ENCODE measurements at places on chromosomes 3 and 15.

GRCh38 chr15:38069511-38070011, 135.1 kb downstream of the TMCO5A start:
- peak; percentile 92 for DNase-seq

DNA sequence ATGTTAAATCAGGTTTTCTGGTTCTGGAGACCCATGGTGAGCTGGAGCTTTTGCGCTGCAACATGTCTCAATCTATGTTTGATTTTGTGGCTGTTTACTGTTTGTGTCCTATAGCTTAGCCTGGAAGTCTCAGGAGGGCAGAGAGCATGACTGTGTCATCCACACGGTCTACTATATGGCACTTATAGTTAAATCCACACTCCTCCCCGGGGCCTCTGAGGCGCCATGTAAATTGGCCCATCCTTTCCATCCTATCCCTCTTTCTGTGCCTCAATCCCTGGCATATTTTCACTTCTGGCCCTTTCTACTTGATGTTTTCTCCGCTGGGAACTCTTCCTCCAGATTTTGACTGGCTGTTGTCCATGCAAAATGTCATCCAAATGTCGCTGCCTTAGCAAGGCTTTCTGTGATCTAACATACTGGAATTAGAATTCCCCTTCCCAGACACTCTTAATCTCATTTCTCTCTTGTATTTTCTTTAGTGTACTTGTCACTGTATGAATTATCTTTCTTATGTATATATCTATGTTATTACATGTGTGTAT, 560.8 kb upstream of the RGMA start:
- no peak for DNase-seq

DNA sequence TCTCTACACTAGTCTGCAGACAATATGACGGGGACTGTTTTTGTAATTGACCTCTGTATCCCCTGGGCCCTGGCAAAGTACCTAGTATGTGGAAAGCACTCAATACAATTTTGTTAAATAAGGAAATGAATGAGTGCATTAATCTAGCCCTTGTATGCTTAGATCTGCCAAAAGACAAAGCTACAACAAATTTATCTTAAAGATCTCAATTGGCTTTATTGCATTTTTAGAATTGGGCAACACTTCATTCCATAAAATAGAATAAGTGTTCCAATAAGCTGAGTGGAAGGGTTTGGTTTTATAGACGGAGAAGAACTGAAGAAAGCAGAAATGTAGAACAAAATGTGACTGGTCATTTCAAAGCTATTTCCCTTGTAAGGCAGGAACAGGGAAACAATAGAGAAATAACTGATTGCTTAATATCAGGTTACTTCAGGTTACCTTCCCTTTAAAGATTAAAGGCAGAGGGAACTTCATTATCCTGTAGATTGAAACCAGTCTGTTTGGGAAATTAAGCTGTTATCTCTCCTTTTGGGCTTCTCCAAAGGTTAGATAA, 108.3 kb upstream of the MME start:
- DNase-seq: peak; percentile 64

DNA sequence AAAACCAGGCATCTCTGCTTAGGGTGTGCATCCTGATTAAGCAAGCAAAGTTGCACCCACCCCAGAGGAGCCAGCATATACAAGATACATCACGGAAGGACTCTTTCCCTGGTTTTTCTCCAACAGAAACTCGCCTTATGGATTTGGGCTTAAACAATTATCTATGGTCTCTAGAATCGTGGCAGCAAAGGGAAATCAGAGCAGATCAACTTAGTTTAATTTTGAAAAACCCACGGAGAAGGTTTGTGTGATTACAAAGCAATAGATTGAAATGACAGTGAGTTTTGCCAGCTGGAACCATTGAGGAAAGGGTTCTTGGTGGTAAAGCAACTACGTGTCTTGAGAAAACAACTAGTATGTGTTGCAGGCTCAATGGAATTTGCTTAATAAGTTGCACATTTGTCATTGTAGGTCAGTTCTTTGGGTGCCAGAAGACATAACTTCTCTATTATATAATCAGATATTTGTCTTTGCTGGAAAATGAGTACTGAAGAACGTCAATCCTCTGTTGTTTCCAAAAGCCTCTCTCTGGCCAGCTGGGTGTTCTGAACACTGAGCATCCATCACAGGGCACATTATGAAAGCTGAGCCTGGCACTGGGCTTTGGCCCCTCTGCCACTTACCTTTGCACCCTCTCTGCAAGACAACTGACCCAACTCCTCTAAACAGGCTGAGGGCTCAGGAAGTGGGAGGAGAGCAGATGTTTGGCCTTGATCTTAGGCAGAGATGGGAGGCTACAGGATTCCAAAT, 75.7 kb upstream of the FBN1 start:
- DNase-seq: no peak

GRCh38 chr15:91055548-91056331, 33.3 kb upstream of the VPS33B start:
- DNase-seq: peak; percentile 83

- no peak for DNase-seq
Observed at GRCh38 chr15:40911141-40911540, 16.9 kb downstream of the VPS18 start.

GRCh38 chr3:134009345-134010000, 20.3 kb downstream of the SLCO2A1 start:
- DNase-seq: peak; percentile 57

GRCh38 chr3:187744169-187745151, 808 bp downstream of the BCL6 start:
- peak; percentile 42 for DNase-seq

DNA sequence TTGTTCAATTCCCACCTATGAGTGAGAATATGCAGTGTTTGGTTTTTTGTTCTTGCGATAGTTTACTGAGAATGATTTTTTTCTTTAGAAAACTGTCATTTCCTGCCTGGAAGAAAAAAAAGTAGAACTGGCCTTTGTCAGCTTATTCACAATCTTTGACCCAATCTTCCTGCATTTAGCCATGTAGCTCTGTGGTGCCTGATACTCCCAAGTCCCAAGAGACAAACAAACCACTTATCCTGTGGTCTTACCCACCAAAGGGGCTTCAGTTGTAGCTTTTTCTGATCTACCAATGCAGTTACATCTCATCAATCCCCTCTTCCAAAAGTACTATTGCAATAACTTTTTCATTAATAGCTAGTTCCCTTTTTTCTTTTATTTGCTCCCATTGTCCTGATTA, 444.6 kb downstream of the GRM7 start:
- no peak for DNase-seq

DNA sequence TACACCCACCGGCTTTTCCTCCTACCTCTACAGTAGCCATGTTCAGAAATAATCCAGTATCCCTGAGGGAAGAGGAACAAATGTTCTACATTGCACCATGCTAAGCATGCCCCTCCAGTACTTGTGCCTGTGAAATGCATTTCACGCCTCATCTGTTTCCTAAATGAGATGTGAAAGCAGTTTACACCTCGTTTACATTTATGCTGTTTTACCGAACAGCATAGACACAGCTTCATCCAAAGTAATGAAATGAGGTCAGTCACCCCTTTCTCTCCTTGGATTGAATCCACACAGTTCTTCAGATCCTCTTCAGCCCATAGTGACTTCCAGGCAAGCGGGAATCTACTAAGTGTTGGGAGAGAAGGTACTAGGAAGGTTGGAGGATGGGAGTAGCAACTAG, 514.3 kb downstream of the PDCD6IP start:
- no peak for DNase-seq

DNA sequence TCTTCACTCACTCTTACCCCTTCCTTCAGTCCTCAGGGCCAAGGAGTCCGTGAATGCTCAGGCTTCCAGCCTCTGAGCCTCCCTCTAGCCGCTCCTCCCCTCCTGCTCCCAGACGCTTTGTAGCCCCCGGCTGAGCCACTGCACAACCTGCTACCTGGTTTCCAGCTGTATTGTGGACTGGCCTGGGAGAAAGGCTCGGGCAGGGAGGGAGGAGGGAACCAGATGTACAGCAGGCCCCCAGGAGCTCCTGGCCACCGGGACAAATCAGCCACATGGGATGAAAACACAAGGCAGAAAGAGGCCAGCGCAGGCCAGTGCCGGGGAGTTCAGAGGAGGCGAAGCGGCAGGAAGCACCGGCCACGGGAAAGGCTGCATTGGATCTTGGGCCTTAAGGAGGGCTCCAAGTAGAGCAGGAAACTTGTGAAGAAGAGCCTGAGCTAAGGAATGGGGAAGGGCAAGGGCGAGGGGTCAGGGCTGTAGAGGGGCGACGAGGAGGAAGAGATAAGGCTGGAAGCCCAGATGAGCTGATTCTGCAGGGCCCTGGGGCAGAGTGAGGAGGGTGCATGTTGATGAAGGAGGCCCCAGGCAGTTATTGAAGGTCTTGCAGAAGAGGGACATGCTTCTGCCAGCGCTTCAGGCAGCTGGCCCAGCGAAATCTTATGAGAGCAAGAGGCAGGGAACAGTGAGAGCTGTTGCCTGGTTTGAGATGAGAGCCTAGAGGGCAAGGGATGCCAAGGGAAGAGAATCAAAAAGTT, 14.3 kb downstream of the CPN2 start:
- DNase-seq: no peak

DNA sequence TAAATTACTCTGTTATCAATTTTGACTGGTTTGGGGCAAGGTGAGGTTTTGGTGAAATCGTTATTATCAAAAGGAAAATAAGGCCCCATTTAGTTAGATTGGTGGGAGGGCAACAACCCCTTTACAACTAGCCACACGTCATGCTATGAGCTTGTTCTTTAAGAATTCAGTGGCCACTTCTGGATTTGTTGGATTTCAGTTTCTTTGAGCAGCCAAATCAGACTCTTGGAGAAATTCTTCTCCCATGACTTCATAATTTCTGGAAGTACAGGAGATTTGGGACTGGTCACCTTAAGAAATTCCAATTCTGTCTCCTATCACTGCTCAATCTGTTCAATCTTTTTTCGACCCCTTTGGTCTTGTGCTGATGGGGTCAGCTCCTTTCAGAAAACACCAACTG, 14.8 kb upstream of the WNT5A start:
- DNase-seq: no peak

GRCh38 chr15:80635953-80636352, 59.2 kb upstream of the ABHD17C start:
- DNase-seq: no peak

GRCh38 chr15:63540449-63540848, 36.1 kb downstream of the USP3 start:
- DNase-seq: no peak

- DNase-seq: no peak
Observed at GRCh38 chr3:150913133-150913922, 8.1 kb upstream of the MINDY4B start.

DNA sequence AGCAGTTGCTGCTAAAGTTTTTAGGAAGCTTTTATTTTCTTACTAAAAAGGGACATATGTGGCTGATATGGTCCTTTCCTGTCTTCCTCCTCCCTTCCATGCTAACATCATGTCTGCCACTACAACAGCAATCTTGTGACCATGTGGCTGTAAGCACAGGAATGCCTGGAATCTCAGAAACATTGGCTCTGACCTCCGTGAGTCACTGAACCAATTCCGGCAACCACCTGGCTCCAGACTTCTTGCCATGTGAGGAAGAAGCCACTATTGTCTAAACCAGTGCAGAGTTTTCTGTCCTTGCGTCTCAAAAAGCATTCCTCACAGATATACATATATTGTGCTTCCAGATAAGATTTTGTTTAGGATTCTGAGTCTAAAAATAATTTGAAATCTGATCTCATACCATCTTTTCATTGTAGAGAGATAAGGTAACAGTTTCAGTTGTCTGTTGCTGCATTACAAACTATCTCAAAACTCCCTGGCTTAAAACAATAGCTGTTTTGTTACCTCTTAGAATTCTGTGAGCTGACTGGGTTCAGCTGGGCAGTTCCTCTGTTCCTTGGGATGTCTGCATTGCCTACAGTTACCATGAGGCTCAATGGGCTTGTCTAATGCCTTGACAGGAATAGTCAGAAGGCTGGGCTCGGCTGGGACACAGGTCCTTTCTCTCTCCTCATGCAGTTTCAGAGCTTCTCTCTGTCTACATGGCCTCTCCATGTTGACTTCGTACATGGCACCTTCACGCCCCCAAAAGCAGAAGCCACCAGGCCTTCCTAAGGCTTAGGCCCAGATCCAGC, 77.3 kb upstream of the MAGI1 start:
- peak; percentile 83 for DNase-seq

DNA sequence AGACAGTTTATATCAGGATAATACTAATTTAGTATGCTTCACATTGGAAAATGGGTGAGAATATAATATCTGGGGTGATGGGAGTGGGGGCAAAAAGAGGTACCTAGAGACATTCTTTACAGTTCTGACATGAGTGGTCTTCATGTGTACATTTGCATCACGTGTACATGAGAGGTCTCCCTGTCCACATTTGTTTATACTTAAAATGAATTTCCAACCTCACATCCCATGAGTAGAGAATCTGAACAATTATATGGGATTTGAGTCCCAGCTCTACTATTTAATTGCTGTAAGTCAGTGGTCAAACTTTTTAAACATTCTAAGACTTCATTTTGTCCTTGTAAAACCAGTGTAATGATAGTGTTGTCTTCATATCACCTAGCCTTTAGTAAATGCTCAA, 408.4 kb downstream of the NAALADL2 start:
- no peak for DNase-seq

- no peak for DNase-seq
Observed at GRCh38 chr15:74220475-74221248, 15.5 kb upstream of the CCDC33 start.

- peak; percentile 21 for DNase-seq
Observed at GRCh38 chr3:9071936-9072666, 108.8 kb upstream of the RAD18 start.

DNA sequence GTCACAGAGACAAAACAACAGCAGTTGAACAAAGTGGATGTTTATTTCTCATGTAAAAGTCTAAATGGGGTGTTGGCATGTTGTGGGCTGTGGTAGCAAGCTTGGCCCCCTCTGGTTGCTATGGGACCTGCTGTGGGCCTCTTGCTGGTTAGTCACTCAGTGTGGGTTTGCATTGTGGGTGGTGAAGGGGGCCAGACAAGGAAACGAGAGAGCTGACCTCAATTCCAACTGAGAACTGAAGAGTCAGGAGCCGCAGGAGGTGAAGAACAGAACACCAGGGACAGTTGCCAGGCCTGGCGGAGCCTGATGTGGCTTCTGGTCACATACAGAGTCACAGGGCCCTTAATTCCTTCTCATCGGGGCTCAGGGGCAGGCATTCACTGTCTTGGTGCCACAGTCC, 1.9 kb upstream of the ADPGK start:
- no peak for DNase-seq

GRCh38 chr15:92979011-92979701, 79.0 kb downstream of the CHD2 start:
- peak; percentile 80 for DNase-seq

DNA sequence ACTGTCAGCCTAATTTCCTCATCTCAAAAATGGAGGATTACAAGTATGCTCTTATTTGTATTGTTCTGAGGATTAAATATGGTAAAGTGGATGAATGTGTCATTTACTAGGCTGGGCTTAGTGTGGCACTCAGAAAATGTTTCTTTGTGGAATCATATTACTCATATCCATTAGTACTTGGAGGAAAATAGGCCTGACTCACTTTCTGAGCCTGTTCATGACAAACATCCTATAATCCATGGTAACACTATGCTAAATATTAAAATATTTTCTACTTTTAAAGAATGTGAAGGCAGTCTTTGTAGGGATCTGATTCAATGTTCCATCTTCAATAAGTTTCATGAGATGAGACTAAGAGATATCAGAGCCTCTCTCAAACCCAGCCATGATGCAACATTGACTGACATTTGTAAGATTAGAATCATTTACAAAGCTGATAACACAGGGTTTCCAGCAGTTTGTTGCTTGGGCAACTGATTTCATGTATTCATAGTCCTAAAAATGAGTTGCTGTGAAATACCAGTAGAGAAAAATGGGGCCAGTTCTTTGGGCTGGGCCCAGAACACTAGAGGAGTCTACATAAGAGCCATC, 1048.5 kb downstream of the NTRK3 start:
- DNase-seq: peak; percentile 70
